ENCODE measurements at places on chromosomes 11 and 22. TPM values are rescaled to one million over a fixed set of nuclear protein-coding genes. Genes with fewer than 3 reads are reported as not detected.
A peak's percentile ranks its signal among the peaks of the same experiment; 100 is the strongest.

DNA sequence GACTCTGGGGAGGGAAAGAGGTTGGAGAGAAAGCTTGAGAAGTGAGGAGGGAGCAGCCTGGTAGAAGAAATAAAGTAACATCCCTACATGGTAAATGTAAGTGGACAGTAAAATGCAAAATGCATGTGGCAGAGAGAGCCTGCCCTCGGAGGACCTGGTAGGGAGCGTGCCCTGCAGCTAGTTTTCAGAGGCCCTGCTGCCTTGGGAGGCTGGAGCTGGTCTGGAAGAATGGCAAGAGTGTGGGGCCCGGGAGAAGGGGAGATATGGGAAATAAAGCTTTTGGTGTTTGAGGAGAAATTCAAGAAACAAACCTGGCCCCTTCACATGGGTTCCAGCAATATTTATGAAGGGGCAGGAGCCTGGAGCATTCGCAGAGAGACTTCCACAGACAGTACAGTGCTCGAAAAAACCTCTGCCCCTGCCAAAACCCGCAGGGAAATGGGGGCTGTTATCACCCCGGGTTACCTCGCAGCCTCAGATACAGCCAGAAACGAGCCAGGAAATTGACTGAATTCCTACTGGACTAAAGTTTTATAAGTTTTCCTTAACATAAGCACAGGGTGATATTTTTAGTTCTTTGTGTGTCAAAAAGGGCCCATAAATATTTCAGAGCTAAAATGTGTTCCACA, 363.0 kb downstream of the TENM4 start:
- DNase-seq: peak; percentile 54

DNA sequence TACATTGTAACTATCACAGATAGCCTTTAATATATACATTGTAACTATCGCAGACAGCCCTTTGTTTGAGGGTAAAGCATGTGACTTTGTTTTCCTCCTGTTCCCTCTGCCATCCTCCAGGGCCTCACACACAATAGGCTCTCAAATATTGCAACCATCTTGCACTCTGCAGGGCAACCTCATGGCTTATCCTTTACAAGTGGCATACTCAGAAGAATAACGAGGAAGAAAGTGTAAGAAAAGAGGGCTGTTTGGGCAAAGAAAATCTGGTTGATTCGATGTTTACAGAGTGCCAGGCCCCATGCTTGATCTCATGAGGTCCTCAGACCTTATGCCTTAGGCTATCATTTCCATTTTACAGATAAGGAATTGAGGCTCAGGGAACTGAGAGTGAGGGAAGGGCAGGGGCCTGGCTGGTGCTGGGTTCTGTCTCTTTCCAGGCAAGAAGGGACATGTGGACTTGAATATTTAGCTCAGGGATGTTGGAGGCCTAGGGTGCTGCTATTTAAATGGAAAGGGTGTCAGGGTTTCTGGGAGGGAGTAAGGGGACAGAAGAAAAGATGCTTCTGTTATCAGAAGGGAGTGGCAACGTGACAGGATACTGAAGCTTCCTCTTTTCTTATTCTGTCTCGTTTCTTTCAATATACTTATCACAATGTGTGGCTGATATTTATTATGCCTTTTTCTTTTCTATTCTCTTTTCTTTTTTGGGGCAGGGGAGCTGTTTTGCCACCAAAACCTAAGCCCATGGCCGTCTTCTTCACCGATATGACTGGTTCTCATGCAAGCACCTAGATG, 1.1 kb upstream of the SAMM50 start:
- peak; percentile 47 for DNase-seq

GRCh38 chr11:35725885-35726284, 63.3 kb downstream of the TRIM44 start:
- no peak for DNase-seq

- DNase-seq: no peak
Measured at GRCh38 chr11:123841174-123841573, 35.0 kb upstream of the OR6M1 start.

GRCh38 chr22:20775342-20775895, 1.5 kb downstream of the SERPIND1 start:
- DNase-seq: no peak

DNA sequence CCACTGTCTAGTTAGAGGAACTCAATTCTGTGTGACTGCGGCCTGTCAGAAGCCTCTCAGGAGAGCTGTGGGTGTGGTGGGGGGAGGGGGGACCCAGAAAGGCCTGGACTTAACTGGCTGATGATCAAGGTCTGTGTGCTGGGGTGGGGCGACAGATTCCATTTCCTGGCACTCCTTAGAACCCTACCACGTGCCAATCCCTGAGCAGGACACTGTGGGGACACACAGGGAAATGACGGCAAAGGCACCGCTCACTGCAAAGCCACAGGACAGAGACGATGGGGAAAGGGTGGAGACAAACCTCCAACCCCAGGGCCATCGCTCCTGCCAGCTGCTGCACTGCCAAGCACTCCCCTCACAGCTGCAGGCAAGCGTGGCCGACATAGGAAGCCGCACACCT, 58.4 kb upstream of the BID start:
- DNase-seq: no peak

DNA sequence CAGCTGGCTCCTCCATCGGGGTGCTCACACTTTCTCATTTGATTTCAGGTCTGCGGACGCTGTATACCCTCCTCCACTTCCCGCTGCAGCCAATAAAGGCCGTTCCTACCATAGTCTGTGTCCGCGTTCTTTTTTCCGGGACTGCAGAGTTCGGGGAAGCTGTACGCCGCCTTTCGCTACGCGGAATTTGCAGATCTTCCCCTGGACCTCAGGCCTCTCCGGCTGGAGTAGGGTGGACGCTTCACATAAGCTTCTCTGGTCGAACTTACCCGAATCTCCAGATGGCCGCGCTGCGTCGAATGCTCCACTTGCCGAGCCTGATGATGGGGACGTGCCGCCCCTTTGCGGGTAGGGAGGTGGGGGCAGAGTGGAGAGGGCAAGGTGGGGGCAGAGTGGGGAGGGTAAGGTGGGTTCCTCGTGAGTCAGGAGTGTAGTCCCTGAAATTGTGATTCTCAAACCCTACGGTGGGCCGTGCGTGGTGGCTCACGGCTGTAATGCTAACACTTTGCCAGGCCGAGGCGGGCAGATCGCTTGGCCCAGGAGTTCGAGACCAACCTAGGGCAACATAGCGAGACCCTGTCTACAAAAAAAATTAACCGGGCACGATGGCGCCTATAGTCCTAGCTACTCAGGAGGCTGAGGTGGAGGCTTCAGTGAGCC, 617 bp downstream of the CSKMT start:
- DNase-seq: peak; percentile 62

DNA sequence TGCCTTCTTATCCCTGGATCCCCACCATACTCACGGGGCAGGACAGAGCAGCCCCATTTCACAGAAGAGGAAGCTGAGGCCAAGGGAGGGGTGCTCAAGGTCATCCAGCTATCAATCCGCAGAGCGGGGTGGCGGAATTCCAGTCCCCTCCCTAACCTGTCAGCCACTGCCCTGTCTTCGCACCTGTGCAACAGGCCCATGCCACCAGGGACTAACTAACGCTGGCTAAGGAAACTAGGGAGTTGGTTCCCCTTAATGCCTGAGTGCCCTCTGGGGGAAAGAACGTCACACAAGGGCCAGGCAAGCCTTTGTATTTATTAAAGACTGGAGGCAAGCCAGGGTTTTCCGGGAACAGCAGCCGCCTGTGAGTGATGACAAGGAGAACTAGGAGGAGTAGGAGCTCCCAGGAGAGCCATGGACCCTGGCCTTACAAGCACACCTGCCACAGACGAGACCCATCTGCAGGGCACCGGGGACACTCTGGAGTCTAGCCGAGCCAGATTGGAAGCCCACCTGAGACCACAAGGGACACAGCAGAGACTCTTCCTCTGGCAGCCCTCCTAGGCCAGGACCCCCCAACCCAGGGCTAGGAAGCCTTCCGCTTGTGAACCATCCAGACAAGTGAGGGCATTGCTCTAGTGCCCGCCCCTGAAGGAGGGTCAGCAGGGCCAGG, 64.4 kb downstream of the MYH9 start:
- no peak for DNase-seq

- no peak for DNase-seq
Measured at GRCh38 chr11:47731475-47731874, 16.3 kb upstream of the AGBL2 start.

GRCh38 chr22:22926370-22927195, 39.0 kb downstream of the IGLL5 start:
- DNase-seq: no peak

GRCh38 chr22:22721681-22722354, 77.4 kb downstream of the GGTLC2 start:
- DNase-seq: no peak

DNA sequence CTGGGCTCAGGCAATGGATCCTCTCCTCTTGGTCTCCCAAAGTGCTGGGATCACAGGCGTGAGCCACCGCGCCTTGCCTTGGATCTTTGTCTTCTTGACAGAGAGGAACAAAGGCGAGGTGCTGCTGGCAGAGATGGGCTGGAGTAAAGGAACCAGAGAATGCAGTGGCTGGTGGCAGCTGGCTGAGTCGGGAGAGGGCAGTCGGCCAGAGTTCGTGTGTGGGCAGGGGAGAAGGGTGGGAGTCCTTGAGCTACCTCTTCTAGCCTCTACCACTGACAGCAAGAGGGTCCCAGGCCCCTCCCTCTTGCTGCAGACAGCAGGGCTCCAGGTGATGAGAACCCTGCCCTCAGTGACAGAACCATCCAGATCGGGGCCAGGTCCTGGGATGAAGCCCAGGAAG, 86.2 kb upstream of the LINC01488 start:
- DNase-seq: no peak

DNA sequence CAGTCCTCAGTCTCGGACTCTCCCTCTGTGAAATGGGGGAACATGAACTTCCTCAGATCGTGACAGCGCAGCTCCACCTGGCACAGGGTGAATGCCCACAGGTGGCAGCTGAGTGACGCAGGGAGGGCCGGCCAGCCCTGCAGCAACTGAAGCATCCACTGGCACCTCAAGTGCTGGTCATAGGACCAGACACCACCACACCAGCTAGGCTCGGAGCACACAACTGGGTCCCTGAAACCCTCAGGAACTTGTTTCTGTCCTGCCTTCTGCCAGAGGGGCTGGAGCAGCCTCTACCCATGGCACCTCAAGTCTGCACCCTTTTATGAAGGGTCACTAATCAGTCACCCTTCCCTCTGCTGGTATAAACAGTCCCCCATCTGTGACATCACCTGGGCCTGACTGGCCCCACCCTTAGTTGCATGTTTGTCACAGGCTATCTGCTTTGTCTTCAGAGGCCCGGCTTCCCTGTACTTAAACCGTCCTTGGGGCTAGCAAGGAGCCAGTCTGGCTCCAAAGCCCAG, 7.4 kb upstream of the CDC42BPG start:
- DNase-seq: no peak

DNA sequence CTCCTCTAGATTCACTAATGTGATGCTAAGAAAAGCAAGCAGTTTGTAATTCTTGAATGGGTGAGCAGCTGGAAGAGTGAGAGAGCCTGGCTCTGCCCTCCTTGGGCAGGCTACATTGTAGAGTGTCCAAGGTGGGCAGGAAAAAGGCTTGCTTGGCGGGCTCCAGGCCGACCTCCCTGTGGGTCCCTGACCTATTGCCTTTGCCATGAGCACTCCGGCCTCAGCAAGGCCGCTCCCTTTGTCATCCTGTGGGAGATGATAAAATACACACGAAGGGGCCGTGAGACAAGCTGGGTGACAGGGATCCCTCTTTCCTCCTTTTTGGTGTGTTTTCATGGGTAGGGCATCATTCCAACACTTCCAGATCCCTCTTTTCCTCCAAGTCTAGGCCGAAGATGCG, 41.8 kb downstream of the TIMP3 start:
- DNase-seq: no peak

GRCh38 chr22:37520776-37521191, 1.6 kb upstream of the CARD10 start:
- no peak for DNase-seq

GPHA2 gene
- polyA plus RNA-seq: not detected

ARFGAP2 gene
- 52.5 TPM for polyA plus RNA-seq

INS gene
- polyA plus RNA-seq: not detected

SPATA19 gene
- polyA plus RNA-seq: not detected

SF1 gene
- polyA plus RNA-seq: 66.3 TPM

FADD gene
- 23.8 TPM for polyA plus RNA-seq

All from SK-N-SH (cell line).